Stimulated activated CD8-positive, alpha-beta memory T cell treated with anti-CD3 and anti-CD28 coated beads, Interleukin-4, amount 100 ng/mL, for 1 hour (primary cell): ENCODE measurements at places on chromosomes 1 and 21.

- DNase-seq, result no peak
Measured at GRCh38 chr1:175818929-175819328, 75.5 kb upstream of the TNR start.

DNA sequence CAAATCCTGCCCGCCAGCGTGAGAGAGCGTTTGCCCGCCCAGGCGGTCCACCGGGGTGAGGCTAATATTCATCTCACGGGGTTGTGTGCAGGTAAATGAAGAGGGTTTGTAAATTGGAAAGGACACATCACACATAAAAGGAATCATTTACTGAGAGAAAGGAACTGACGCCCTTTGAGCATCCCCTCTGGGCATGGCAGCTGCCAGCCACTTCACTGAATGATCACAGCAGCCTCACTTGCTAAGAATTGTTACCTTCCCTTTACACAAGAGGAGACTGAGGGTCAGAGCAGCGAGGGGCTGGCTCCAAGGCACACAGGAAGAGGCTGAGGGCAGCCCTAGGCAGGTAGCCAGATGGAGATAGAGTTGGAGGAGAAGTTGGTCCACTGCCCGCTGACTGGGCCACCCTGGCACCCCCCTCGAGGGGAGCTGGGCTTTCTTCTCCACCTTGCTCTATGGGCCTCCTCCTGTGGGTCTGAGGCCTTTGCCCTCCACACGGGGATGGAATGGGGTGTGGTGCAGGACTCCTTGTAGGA is 96.0 kb downstream of the FOXD2 start:
- no peak for DNase-seq

GRCh38 chr1:204361341-204361771 is 1.6 kb upstream of the PLEKHA6 start:
- no peak for DNase-seq

- no peak for DNase-seq
Measured at GRCh38 chr1:59730759-59731478, 83.8 kb upstream of the HOOK1 start.

DNA sequence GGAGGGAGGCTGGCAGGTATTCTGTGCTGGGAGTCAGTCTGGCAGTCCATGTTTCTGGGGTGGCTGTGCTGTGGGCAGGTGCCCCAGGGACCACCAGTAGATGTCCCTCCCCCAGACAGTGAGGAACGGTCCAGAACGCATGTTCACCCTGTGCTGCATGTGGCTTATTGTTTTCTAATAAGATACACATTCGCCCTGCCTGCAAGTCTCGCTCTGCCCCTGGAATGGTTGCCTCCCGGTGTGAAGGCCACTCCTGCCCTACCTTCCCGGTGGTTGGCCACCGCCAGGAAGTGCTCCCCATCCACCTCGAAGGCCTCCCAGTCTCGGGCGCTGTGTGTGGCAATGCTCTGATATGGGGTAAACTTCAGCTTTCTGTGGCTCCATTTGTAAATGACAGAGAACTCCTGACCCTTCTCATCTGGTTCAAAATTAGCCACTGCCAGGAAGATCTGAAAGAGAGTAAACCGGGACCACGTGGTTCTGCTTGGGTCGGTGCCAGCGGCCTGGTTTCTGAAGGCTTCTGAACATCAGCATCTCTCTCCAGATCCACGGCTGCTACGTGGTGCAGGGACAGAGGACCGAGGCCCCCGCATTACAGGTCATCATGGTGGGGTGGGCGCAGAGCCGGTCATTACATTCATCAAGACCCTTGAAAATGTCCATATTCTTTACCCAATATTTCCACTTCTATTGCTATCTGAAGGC is 14.5 kb downstream of the KRTAP10-1 start:
- no peak for DNase-seq

DNA sequence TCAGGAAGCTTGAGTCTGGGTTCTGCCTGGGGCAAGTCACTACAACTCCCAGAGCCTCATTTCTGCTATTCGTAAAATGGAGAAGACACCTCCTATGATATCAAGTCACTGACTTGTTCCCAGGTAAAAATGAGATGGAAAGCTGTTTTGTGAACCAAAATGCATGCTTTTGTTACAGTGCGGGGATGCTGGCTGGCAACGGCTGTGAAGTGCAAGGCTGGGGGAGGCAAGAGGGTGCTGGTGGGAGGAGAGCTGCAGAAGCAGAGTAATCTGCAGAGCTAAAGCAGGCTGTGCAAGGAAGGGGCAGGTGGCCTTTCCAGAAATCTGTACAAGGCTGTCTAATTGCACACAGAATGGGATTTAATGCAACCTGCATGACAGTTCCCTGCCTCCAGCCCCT is 150.9 kb downstream of the CNIH3 start:
- no peak for DNase-seq

DNA sequence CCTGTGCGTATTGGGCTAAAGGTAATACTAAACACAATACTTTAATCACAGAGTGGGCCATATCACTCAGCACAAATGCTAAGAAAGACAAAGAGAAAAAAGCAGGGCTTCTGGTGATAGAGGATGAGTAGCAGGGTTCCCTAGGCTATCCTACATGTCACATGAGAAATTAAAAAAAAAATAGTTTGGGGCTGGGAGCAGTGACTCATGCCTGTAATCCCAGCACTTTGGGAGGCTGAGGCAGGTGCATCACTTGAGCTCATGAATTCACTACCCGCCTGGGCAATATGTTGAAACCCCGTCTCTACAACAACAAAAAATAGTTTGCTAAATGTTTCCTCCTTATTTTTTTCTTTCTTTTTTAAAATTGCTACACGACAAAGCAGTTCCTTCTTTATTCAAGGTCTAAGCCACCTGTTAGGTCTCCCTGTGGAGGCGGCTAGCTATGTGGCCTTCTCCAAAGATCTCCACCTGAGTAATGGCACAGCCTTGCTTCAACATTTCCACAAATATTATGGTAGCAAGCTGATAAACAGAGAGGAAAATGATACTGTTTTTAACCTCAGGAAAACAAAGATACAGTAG is 1.5 kb downstream of the ENSA start:
- DNase-seq, result no peak

DNA sequence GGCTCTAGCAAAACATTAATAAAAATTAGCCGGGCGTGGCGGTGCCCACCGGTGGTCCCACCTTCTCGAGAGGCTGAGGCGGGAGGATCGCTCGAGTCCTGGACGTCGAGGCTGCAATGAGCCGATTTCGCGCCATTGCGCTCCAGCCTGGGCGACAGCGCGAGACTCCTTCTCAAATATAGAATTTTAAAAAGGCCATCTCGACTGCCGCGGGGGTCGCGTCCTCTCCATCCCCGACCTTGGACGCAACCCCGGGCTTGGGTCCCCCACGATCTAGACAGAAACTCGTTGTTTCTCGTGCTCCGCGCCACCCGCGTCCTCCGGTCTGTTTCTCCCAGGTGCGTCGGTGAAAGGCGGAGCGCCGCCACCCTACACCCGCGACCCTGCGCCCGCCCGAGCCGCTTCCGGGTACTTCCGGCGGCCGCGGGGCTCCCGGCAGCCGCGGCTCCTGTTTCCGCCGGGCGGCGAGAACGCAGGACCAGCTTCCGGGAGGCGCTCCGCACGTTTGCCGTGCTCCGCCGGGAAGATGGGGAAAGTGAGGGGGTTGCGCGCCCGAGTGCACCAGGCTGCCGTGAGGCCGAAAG is at the start of gene SLX9:
Gene SLX9 (plus strand): TSS at position 498 of the 584 bp plus-strand sequence. CDS start 29 bp downstream, at position 527.
- DNase-seq, result peak; percentile 43

- no peak for DNase-seq
Measured at GRCh38 chr1:244920911-244921761, 56.8 kb upstream of the HNRNPU start.

DNA sequence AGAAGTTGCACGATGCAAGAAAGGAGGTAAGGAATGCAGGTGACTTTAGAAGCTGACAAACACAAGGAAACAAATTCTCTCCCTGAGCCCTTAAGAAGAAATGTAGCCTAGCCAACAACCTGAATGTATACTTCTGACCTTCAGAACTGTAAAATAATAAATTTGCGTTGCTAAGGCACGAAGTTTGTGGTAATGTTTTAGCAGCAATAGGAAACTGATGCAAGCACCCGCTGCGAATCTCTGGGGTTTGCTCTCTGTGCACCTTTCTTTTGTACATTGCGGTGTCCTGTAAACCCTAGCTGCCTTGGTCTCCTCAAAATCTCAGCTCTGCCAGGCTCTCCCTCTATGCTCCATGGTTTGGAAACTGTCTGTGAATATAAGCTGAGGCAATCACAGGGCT is 15.1 kb downstream of the CD53 start:
- no peak for DNase-seq

DNA sequence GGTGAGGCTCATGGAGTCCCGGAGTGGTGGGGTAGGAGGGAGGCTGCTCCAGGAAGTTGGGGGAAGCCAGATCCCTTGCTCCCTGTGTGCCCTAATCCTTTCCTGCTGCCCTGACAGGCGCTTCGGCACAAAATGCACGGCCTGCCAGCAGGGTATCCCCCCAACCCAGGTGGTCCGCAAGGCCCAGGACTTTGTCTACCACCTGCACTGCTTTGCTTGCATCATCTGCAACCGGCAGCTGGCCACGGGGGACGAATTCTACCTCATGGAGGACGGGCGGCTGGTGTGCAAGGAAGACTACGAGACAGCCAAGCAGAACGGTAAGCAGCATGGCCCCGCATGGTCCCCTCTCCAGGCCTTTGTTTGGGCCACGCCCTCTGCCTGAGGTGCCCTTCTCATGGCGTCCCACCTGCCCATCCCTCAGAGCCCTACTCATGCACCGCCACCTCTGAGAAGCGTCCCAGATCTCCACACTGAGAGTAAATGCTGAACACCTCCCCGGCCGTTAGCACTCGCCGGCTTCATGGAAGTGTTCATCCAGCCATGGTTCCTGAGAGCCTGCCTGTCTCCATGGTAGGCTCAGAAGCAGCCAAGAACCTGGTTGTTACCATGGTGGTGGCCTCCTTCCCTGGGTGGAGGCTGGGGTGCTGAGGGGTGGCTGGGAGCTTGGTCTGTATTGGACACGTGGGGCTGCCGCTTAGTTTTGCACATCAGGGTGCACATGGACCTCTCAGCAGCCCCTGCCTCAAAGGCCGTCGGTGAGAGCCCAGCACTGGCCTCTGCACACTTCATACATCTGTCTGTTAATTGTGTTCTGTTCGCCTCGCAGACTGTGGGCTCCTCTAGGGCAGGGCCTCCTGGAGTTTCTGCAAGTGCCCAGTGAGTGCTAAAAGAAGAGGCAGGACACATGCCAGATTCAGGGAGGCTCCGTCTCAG is 36.5 kb downstream of the LHX4 start:
- DNase-seq, result no peak

DNA sequence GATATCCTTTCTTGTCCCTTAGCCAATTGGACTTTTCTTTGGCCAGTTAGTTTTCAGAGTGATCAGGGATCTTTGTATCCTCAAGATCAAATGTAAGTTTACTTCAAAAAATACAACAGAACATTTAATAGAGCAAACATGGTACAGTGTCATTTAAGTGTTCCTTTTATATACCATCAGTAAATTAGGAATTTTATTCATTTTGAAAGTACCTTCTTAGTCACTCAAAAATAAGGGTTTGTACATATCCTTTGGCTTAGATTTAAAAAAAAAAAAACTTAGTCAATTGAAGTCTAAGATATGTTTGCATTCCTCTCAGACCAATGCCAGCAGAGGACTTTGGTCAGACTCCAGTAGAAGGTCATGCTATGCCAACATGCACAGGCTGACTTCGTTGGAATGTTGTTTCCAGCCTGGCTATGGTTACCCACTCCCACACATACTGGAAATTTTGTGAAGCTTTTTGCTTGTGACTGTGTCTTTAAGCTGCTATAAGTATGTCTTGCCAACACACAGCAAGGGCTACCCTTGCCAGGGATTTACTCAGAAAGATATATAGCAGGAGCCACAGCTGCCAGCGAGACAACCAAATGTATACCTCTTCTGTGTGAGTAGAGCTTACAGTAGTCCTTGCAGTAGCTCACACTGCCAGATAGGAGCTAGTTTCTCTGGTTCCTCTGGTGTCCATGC is 81.5 kb upstream of the LRIF1 start:
- DNase-seq, result no peak

DNA sequence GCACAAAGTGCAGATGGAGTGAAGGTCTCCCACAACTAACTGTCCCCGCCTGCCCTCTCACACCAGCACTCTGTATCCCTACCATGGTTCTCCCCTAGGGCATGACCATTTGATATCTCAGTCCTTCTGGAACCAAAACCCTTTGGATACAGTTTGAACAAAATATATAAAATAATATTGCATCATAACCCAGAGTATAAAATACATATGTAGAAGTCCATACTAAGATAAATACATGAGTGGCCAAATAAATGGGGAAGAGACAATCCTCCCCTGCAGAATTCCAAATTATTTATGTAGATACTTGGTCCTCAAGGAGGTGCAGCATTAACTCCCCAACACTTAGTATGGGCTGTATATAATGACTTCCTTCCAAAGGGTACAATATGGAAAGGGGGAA is 207.4 kb downstream of the RRAGC start:
- DNase-seq, result no peak

- no peak for DNase-seq
Measured at GRCh38 chr1:233459470-233459945, 132.0 kb downstream of the MAP3K21 start.

DNA sequence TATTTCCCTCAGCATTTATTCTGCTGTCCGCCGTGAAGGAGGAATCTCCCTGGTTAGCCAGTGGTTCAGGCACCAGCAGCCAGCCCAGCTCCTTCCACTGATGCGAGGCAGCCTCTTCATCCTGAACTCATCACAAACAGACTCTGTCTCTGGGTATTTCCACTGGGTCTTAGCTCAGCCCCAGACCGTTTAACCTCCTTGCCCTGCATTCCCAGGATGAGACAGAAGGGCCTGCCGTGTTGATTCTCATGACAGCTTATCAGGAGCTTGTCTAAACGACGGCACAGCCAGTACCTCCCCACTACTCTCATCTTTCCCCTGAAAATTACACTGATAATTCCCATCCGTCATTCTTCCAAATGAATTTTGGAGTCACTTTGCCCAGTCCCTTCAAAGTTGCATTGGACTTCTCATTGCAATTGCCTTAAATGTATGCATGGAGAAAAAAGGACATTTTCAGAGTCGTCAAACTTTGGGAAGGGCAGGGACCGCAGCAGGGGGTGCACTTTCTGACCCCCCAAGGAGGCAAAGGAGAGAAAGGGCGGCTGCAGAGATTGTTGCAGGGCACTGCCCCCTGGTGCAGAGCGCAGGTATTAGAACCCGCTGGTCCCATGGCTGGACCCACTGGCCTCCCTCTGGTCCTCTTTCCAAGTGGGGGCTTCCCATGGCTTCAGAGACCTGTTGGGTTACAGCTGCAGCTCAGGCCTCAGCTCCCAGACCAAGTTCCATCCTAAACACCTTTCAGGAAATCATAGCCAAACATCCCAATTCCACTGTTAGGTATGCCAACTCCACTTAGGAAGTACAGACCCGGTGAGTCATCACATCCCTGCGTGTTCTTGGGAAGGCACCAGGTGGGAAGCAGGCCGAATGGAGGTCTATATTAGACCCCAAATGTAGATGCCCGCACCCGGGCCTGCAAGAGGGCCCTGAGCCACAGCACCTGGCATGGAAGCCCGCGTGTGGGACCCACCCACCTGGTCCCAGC is 3.7 kb upstream of the MEGF6 start:
- no peak for DNase-seq

DNA sequence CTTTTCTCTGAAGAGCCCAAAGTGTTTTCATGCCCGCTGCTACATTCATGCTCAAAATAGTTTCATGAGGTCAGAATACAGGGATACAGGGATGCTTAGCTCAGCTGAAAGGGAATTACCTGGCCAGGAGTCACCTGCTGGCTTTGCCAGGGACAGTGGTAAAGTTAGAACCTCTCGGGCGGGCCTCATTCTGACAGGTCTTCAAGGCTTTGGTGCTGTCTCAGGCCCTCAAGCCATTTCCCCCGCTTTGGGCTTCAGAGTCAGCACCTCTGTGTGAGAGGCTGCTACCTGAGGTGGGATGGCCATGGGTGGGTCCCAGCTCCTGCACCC is 5.5 kb downstream of the RASSF5 start:
- no peak for DNase-seq
